ENCODE measurements at places on chromosomes 3 and 15.

DNA sequence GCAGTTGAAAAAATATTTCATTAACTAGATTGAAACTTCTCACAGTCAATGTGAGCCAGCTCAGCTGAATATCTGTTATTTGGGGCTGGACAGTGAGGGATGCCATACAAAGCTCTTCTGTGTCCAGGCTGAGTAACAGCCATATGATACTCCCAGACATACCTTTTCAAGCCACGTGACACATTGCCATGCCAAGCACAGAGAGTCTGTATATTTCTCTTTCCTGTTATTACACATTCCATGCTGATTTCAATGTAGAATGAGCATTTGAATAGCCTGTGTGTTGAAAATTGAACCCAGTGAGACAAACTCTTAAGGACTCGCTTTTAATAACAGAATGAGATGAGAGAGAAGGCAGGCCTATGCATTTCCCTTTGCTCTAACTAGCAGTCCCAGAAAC is 334.7 kb upstream of the RASGRP1 start:
- no peak for DNase-seq

DNA sequence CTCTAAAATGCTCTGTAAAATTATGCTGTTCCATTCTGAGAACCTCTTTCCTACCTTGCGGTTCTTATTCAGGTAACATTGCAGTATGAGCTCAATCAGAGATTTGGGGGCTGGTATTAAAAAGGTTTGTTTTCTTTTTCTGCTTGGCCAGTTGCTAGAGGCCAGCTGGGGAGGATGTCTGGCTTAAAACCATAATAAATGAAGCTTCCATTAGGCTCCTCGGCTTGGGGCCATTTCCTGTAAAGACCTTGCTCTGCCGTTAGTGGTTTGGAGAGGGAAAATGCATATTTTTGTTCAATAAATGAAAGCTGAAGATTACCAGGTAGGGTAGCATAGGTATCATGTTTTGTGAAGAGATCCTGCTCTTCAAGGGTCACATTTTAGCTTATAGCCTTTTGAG is 55.2 kb downstream of the MCTP2 start:
- DNase-seq = peak; percentile 63

GRCh38 chr15:31223478-31224350 is 102.9 kb upstream of the KLF13 start:
- no peak for DNase-seq

DNA sequence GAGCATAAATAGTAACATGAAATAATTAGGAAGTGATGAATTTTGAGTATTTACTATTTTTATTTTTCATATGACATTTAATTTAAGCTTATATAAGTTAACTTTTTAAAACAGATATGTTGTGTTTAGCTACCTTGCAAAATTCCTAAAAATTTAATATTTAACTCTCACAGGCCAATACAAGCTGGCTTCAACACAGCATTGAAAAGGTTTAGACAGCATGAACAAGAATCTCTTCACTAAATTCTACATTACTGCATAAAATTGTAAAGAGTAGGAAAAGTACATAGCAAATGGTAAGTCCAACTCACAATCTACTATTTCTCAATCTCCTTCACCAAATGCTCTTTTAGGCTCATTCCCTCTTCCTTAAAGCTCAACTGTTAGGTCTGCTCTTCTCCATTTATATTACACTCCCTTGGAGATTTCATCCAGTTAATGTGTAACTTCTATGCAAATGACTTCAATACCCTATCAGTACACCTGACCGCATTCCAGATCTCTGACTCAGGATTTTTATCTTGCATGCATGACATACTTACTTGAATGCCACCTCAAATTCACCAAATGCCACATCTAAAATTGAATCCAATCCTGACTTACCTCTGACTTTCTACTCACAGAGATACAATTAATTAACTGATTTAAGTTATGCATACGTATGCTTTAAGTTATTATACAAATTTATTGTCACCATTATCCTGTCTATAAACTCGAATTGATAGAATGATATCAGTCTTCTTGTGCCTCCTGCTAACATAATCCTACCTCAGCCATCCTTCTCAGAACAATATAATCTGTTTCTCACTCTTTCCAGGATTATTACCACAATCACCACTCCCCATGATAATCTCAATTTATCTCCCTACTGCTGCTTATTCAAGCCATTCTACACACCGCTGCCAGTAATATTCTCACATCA is 127.0 kb downstream of the STAG1 start:
- no peak for DNase-seq

DNA sequence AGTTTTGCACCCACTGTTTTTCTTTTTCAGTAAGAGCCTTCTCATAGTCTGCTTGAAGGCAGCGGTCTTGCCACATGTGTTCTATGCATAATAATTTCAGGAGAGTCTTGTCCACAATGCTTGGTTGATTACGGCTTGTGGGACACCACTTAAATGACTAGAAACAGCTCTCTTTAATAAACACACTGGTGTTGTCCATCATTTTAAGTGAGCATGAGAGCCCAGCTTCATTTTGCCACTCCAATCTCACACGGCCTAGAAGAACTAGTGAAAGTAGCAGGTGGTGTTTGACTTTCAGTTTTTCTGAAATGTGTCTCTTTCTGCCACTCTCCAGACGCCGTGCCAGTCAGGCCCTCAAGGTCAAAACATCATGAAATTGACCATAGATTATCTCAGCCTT is 292.1 kb downstream of the LPP start:
- DNase-seq = no peak

- no peak for DNase-seq
Measured at GRCh38 chr15:55060836-55061235, 135.9 kb downstream of the RSL24D1 start.

- DNase-seq = no peak
Measured at GRCh38 chr3:32703491-32703972, 18.5 kb downstream of the CNOT10 start.

DNA sequence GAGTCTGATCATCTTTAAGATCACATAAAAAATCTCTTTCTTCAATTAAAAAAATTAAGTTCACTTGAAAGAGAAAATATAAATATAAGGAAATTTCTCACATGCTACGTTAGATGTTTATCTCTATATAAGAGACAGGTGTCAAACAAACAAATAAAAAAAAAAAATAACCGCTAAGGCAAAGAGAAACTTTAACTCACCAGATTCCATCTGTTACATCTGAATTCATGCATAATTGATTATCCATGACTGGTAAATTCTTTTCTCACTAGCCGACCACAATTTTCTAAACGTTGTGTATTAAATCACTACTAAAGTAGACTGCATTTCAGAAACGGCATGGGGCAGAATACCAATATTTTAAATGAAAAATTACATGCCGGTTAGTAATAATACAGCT is 9.6 kb upstream of the SATB1 start:
- DNase-seq = no peak

DNA sequence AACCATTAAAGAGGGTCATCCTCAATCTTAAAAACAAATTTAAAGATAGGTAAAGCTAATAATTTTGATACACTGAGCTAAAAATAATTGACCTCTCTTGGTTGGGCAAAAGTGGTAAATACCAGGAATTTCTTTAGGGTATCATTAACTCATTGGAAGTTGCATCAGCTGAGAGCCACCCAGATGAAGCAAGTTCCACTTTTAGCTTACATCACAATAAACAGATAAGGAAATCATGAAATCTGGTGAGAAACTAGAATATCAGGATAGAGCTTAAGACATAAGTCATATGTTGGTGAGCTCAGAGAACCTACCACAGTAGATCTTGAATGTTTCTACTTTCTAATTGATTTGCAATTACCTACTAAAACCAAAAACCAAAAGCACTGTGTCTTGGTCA is 97.4 kb upstream of the SLC2A2 start:
- peak; percentile 18 for DNase-seq

DNA sequence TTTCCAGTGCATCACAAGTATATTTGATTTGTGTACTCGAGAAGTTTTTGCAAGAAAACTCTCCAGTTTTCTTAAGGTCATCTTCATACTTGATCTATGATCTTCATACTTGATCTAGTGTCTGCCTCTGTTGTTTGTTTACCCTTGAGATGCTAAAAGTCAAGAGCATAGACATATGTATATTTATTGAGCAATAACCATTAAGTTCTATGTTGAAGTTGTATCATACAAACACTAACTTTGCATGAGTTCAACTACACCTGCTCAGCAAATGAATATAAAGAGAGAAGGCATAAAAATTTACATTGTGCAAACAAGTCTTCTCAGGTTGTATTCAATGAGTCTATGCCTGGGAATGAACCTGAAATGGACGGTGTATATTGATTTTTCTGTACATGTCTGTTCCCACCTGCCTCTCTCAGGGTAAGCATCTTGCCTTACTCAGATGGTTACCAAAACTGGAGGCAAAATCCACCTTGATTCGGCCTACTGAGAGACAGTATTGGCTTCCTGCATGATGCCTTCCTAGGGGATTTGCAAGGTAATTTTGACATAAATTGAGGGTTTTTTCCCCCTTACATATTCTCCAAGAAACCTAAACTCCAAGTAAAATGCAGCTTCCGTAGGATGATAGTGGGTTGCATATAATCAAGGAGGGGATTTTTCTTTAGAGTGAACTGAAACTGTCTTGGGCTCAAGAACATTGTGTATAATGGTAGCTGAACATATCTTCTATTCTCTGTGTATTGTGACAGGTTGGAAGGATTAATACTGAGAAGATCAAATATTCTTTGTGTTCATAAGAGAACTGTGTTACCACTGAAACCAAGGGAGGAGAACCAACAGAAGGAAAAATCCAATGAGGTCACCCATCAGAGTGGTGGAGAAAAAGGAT is 110.4 kb downstream of the FILIP1L start:
- no peak for DNase-seq

DNA sequence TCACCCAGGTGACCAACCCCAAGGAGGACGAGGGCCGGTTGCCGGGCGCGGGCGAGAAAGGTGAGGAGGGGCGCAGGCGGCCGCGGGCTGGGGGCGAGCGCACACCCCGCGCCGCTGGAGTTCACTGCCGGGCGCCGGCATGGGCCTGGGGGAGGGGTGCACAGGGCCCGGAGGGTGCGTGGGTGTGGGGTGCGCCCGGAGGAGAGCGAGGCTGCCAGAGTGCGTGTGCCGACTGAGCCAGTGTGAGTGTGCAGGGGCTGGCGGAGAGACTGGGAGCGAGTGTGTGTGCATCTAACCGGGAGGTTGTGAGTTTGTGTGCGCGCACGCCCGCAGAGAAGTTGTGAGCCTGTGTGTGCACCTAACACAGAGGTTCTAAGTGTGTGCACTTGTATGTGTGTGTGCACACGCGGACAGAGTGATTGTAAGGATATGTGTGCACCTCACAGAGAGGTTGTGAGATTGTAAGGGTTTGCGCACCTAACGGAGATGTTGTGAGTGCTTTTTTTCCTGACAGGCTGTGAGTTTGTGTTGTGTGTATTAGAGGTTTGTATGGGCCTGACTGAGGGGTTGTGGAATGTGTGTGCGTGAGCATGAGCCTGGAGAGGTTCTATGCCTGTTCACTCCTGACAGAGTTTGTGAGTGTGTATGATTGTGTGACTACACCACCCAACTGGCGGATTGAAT is 681 bp downstream of the CTDSPL start:
- peak; percentile 68 for DNase-seq

GRCh38 chr15:37973856-37974255 is 39.4 kb downstream of the TMCO5A start:
- DNase-seq = no peak

DNA sequence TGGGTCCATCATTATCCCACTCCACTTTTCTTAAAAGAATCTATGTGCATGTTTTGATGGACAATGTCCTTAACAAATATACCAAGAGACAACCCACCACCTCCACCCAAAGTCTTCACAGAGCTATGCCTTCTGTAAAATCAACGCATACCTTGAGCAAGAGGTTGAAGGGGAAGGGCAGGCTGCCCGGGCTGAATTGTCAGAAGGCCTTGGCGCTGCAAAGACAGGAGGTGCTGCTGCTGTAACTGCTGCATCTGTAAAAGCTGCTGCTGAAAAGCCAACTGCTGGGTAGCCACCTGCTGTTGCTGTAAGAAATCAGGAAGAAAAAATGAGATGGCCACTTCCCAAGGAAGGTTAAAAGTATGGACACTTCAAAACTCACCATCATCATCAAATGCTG is 536.7 kb downstream of the FOXP1 start:
- no peak for DNase-seq

- DNase-seq = no peak
Measured at GRCh38 chr3:185208823-185209222, 45.0 kb downstream of the EHHADH start.

GRCh38 chr15:52132066-52132465 is 19.5 kb upstream of the BCL2L10 start:
- no peak for DNase-seq

- DNase-seq = peak; percentile 49
Measured at GRCh38 chr3:32237670-32238452, 619 bp upstream of the CMTM8 start.

GRCh38 chr3:9946112-9947024 is 5.8 kb downstream of the PRRT3 start:
- DNase-seq = peak; percentile 91

Data from hematopoietic multipotent progenitor cell treated with erythropoietin and hydrocortisone succinate and interleukin-3 and kit ligand, for 4 days (in vitro differentiated cells).